ENCODE measurements at places on chromosomes 3 and 15. TPM values are rescaled to one million over a fixed set of nuclear protein-coding genes. Genes with fewer than 3 reads are reported as not detected.

- no peak for DNase-seq
Observed at GRCh38 chr3:63450634-63451363, 172.7 kb downstream of the SYNPR start.

GRCh38 chr3:174169736-174170135, 689.4 kb upstream of the NAALADL2 start:
- DNase-seq = no peak

GRCh38 chr3:14921034-14921616, 26.3 kb upstream of the NR2C2 start:
- DNase-seq = peak; percentile 81

DNA sequence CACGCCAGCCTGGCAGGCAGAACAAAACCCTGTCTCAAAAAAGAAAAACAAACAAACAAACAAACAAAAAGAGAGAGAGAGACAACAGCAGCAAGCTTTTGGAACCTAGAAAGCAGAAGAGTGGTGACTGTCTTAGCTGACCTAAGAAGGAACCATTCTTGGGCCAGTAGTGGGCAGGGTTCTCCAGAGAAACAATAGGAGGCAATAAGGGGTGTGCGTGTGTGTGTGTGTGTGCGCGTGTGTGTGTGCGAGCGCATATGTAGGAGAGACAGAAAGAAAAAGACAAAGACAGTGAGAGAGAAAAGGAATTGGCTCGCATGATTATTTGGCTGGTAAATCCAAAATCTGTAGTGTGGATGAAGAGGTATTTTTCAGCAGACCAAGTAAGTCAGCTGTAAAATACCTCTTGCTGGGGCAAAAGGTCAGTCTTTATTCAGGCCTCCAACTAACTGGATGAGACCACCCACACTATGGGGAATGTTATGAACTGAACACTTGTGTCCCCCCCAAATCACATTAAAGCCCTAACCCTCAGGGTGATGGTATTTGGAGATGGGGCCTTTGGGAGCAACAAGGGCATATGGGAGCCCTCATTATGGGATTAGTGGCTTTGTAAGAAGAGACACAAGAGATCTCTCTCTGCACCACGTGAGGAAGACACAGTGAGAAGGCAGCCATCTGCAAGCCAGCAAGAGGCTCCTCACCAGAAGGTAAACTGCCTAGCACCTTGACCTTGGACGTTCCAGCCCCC, 15.1 kb upstream of the BLM start:
- DNase-seq = peak; percentile 50

DNA sequence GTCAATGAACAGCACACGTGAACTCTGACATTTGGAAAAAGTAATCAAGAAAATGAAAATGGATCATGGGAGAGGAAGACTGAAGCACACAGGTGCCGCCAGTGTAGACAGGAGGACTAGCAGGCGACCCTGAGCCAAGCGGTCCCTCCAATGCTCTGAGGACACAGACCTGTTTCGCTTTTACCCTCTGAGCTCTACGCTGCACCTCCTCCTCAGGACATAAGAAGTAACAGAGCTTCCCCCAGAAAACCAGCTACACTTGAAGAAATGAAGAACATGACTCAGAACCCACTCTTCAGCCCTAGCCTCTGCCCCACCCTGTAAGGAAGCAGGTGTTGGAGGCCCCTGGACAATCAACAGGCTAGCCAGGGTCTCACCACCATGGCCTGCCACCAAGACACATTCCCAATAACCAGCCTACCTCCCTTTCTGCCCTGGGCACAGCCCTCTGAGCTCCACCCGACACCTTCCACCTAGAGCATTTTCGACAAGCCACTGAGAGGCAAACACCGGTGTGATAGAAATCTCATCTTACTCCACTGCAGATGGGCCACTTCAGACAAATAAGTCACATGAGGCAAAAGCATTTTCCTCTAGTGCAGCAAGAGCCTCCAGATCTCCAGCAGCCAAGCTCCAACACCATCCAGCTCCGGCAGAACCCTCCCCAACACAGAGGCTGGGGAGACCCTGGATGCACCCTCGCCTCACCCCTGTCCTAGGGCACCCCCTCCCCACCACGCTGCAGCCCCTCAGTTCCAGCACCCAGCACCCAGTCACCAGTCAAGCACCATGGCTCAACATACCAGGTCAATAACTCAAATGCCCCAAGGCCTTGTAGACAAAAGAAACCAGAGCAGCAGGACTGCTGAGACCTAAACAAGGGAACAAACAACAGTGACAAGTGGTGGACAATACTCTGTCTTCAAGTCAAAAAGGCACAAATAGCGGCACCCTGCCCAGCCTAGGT, 11.4 kb downstream of the FAM174B start:
- no peak for DNase-seq

GRCh38 chr15:42069496-42070278, 24.7 kb downstream of the PLA2G4D start:
- no peak for DNase-seq

DNA sequence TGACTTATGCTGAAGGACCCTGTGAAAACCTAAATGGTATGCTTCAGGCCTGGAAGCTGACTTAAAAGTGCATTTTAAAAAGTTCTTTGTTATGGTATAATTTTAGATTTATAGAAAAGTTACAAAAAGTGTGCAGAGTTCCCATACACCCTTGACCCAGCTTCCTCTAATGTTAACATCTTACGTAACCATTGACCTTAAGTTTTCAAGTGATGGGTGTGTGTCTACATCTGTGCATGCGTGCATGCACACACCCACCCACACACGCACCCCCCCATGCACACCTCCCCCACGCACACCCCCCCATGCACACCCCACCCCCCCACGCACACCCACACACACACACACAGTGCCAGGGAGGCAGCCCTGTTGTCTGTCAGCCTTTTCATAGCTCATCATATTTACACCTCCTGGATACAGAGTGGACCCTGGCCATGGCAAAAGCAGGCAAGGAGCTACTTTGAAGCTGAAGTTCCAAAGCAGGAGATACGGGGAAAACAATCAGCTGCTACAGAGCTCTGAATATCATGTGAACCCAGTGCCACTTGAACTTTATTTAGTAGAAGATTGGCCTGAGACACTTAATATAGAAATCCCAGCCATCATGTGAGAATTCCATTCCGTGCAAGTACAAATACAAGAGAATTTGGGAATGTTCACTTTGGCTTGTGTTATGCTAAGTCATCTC, 30.0 kb upstream of the TRAK1 start:
- DNase-seq = no peak

DNA sequence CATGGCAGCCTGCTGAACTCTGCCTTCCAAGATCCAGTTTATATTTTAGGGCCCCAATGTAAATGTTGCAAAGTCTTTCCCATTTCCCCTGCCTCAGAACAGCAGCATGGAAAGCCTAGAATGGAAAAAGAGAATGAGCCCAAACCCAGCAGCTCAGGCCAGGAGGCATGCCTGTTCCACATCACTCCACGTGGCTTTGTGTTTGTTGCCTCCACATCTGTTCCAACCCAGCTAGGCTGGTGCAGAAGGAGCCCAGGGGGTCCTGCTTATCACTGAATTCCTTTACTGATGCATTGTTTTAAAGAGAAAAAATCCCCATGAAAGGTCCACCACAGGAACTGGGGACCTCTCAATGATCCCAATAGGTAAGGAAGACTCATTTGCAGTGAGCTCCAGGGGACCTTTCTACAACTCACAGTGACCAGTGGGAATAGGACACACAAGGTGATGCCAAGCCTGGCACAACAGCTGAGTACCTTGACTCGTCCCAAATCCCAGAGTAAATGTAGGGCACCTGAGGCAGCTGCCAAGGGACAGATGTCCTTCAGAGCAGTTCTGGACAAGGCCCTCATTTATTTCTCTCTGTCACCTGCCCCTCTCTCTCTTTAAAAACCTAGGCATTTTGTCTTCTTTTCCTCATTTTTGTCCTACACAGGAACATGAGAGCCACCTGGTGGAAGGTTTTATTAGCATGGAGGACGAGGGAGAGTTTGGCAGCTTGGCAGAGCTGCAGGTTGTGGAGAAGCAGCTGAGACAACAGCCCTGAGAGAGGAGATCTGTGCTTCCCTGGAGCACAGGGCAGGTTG, 41.7 kb upstream of the ADAMTS17 start:
- no peak for DNase-seq

- DNase-seq = no peak
Observed at GRCh38 chr15:57537072-57537471, 54.6 kb upstream of the MYZAP start.

- no peak for DNase-seq
Observed at GRCh38 chr15:37698679-37699078, 235.8 kb upstream of the TMCO5A start.

- no peak for DNase-seq
Observed at GRCh38 chr3:121424549-121424948, 121.2 kb downstream of the POLQ start.

DNA sequence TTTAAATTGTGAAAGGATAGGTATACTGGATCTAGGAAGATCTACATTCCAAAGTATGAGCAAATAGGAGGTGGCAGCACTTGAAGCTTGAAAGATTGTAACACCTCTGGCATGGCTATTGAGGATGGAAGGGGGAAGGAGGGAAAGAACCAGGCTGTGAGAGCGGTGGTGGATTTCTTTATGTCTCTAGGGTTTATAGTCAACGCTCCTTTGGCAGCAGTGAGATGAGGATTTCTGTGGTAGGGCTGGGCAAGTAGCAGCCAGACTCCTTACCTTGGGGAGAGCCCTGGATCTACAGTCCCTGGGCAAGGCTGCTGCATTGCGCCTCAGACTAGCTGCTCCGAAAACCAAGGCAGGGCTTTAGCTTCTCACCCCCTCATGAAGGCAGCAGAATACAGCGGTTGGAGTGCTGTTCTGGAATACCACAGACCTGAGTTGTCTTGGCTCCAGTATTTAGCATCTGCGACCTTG, 53.2 kb downstream of the MEF2A start:
- no peak for DNase-seq

DNA sequence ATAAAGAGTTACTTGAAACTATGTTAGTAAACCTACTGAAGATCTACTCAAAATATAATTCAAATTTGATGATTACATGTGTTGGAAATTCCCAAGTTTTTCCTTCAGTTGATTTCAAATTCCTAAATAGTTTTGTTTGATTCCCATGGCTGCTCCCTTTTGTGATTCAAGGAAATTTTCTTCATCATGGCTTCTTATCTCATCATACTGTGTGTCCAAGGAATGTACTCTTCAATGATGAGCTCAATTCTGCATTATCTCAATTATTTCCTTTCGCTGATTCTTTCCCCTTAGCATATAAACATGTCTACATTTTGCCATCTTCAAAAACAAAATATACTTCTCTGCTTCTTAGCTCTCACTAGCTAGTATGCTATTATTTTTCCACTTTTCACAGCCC, 460.4 kb upstream of the NAALADL2 start:
- DNase-seq = no peak

GRCh38 chr3:113005611-113006010, 14.8 kb downstream of the GTPBP8 start:
- DNase-seq = no peak

GRCh38 chr15:29805043-29805707, 17.1 kb downstream of the TJP1 start:
- DNase-seq = no peak

GRCh38 chr3:16297997-16298885, 33.2 kb downstream of the OXNAD1 start:
- DNase-seq = no peak

DNA sequence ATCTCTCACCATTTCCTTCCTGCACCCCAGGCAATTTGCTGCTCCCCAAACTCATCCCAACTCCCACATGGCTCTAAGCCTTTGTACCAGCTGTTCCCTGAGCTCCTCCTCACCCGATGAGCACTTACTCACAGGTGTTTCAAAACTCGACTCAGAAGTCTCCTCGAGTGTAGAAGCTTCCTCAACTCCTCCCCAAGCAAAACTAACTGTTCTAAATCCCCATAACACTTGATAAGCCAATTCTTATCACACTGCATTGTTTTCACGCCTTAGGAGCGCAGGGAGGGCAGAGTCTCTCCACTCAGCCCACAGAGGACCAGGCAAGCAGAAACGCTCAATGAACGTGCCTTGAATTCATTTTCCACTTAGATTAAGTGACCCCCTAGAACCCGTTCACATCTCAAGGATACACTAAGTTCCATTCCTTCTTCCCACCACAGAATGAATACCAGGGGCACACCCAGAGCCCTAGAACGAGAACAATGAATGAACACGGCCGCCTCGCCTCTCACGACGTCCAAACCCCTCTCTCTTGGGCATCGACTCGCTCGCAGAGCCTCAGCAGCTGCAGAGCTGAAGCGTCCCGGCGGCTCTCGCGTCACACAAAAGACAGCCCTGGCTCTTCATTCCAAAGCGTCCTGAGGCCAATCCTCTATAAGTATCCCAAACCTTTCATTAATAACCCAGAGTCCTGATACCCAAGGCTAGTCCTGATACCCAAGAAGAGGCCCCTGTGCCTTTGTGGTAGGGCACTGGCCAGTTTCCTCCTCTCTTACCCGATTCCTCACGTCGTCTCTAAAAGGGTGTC, 1.1 kb downstream of the RAF1 start:
- peak; percentile 6 for DNase-seq

DNA sequence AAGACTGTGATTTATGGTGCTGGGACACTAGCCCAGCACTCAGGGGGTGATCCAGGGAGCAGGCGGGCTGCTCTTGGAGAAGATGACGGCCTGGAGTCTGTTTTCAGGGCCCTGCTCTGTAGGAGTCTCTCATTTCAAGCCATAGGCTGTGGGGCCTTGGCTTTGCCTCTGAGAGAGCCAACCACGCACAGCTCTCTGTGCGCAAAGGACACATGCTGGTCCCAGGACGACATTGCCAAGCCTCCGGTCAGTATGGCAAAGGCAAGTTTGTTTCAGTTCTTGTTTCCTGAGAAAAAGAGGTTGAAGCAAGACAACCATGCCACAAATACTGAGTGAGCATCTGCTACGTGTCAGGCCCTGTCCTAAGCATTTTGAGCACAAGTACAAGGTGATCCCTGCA, 197.1 kb downstream of the EPHB1 start:
- no peak for DNase-seq

DNA sequence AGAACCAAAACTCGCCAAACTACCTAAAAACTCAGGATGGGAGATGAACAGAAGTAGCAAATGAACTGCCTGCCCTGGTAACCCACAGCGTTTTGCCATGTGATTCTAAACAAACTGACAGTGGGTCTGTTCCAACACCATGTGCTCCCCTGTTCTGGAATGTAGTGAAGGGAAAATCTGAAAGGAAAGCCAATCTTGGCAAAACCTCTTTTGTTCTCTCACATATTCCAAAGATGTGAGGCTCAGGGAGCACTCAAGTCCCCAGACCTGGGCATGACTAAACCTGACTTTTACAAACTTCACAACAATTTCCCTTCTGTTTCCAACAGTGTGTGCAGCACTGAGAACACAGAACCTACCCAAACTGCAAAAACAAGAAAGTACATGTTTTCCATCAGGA, 116.1 kb downstream of the IMPG2 start:
- DNase-seq = no peak

The COX5A gene
- total RNA-seq = 47.9 TPM

The TMEM40 gene
- 0.27 TPM for total RNA-seq

The GASK1A gene
- 1.6 TPM for total RNA-seq

The GRIP2 gene
- not detected for total RNA-seq

The TM2D3 gene
- 45.0 TPM for total RNA-seq

The CCDC13 gene
- 1.1 TPM for total RNA-seq

The BOC gene
- total RNA-seq = under 0.01 TPM

The FRMD5 gene
- total RNA-seq = not detected

The SST gene
- not detected for total RNA-seq

The GREM1 gene
- under 0.01 TPM for total RNA-seq

The LRRN1 gene
- total RNA-seq = 3.8 TPM

The ARIH2 gene
- total RNA-seq = 71.4 TPM

The HTR3E gene
- total RNA-seq = not detected

The SYNM gene
- total RNA-seq = under 0.01 TPM

The PIERCE2 gene
- 0.54 TPM for total RNA-seq

Data from hematopoietic multipotent progenitor cell (in vitro differentiated cells).